ENCODE measurements at places on chromosomes 6 and 20. TPM values are rescaled to one million over a fixed set of nuclear protein-coding genes. Genes with fewer than 3 reads are reported as not detected.

The AGER gene
- total RNA-seq: not detected

The RBM24 gene
- total RNA-seq: 16.2 TPM

The TRIM40 gene
- total RNA-seq: not detected

The BCAS1 gene
- not detected for total RNA-seq

The FAM209B gene
- total RNA-seq: not detected

The FOXS1 gene
- total RNA-seq: 1.1 TPM

The WFDC6 gene
- not detected for total RNA-seq

The EZR gene
- 25.2 TPM for total RNA-seq

The BYSL gene
- 13.1 TPM for total RNA-seq

The OSBPL2 gene
- 39.9 TPM for total RNA-seq

Data from smooth muscle cell of the umbilical artery (primary cell).